ENCODE measurements at places on chromosomes 11 and 22. TPM values are rescaled to one million over a fixed set of nuclear protein-coding genes. Genes with fewer than 3 reads are reported as not detected.

Gene SLC35E4
- total RNA-seq: 6.2 TPM

Gene GAB4
- not detected for total RNA-seq

Gene LDHA
- 591 TPM for total RNA-seq

Gene FOLR2
- total RNA-seq: 85.2 TPM

Gene FADS2
- 89.7 TPM for total RNA-seq

Gene NEFH
- 0.63 TPM for total RNA-seq

Gene ACTN3
- 3.0 TPM for total RNA-seq

Gene FGF4
- total RNA-seq: not detected

Gene PYGM
- 11.5 TPM for total RNA-seq

GRCh38 chr11:123391646-123392348 is 38.3 kb upstream of the GRAMD1B start:
- no peak for DNase-seq

GRCh38 chr11:3635641-3636375 is 6.0 kb downstream of the ART5 start:
- no peak for DNase-seq

DNA sequence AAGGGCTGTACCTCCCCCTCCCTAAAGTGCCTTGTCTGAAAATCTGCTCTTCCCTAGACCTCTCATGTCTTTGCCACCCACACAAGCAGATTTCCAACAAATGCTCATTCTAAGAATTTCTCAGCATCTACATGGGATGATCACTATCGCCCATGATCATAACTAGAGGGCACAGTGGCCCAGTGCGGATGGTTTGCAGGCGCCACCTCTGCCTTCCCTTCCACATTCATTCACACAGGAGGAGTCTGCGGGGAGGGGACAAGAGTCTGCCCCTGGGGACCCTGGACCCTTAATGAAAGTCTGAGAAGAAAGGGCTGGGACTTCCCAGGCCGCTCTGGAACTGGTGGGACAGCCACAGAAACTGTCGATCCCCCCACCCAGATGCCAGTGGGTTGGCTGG is 28.9 kb downstream of the KCTD17 start:
- no peak for DNase-seq

DNA sequence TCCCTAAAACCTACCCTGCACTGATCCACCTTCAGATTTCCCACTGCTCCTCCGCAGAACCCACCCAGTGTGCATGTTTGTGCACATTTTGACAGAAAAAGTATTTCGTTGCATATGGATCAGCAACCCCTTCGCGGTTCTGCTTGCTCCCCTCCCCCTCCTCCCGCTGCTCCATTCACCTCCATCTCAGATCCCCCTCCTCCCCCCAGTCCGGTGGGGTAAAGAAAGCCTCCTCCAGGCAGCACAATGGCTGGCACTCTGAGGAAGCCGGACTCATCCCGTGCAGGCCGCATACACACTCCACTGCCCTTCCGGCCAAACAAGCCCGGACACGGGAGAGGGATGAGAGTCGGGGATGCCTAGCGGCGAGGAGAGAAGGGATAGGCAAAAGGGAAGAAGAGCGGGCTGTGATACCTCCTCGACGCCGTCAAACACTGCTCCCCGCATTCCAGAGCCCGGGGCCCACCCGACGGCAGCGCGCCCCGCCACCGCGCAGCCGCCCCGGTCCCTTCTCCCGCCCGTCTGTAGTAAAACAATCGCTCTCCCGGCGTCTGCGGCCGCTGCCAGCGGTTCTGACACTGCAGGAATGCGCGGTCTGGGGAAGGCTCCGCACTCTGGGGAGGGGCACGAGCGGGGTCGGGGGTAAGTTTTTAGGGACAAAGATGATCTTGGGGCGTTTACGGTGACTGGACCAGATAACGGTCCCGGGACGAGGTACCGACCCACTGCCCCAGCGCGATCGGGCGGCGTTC is 915 bp downstream of the FEZ1 start:
- DNase-seq: peak; percentile 89

GRCh38 chr11:117144477-117145392 is 648 bp downstream of the PAFAH1B2 start:
- peak; percentile 79 for DNase-seq

GRCh38 chr11:35623621-35624168 is 5.4 kb downstream of the FJX1 start:
- DNase-seq: no peak

- no peak for DNase-seq
Measured at GRCh38 chr11:81792416-81792815, 941.2 kb downstream of the FAM181B start.

- DNase-seq: no peak
Measured at GRCh38 chr22:24594569-24595120, 1.8 kb upstream of the LRRC75B start.

GRCh38 chr11:35163209-35163608 is 24.2 kb downstream of the CD44 start:
- DNase-seq: no peak

DNA sequence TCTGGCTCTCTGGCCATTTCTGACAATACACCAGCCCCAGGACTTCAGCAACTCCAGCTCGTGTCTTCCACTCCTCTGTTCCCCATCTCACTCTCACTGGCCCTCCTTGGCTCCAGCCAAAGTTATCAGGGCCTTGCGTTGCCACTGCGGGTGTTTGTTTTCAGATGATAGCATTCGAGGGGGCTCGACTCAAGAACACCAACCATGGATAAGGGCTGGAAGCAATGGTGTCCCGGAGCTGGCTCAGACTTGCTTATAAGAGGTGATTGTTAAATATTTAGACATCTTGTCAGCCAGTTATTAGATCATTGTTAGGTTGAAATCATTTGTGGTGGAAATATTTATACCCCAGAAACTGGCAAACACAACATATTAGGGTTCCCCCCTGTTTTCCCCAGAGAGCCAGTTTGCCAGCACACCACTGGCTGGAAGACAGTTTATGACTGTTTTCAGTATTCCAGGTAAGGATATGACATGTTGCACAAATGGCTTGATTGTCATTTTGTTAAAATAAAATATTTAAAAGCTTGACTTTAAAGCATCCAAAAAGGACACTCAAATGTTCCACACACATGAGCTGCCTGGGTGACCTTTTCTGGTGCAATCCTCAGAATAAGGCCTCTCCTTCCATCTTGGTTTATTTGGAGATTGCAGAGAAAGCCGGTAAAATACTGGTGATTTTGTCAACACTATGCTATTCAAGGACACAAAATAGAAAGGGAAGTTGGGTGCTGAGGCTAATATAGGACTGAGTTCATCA is 98.3 kb downstream of the FBXO7 start:
- no peak for DNase-seq

- no peak for DNase-seq
Measured at GRCh38 chr22:47591016-47591415, 828.6 kb downstream of the TBC1D22A start.

GRCh38 chr11:78773077-78773476 is 198.4 kb upstream of the NARS2 start:
- DNase-seq: no peak

DNA sequence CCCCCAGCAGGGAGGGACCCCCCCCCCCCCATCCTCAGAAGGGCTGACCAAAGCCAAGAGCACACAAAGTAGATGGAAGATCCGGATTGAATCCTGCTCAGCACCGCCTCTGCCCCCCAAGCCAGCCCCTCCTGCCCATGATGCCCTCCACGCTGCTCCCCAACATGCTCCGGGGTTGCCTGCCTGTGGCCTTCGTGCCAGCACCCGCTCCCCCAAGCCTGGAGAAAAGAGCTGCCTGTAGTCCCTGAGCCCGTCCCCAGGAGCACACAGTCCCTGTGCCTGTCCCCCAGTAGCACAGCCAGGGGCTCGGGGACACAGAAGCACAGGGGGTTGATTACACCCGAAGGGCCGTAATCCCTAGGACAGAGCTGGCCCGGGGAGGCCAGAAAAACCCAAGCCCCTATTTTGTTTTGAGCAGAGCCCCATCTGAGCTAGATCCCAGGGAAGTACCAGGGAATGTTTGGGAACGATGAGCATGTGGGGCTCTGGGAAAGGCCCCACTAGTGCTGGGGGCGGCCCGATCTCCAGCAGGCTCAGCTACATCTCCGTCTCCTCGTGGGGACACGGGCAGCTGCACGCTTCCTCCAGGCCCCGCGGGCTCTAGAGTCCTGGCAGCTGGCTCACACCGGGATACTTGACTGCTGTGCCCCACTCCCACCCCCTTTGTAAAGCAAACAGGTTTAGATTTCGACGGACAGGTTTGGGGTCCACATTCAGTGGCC is 66.7 kb downstream of the PHF21B start:
- no peak for DNase-seq

GRCh38 chr11:57155838-57156607 is 25.7 kb upstream of the LRRC55 start:
- DNase-seq: no peak

DNA sequence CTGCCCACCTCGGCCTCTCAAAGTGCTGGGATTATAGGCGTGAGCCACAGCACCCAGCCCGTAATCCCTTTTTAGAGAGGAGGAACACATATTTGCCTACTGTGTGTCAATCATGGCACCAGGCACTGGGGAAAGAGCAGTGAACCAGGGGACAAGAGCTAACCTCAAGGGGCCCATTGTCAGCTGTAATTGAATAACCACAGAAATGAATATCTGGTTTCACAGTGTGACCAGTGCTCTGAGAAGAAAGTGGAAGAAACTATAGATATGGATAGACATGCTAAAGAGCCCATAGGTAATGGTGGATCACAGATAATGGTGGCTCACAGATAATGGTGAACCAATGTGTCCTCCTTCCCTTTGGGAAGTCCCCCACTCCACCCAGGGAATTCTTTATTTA is 8.6 kb upstream of the KCTD14 start:
- DNase-seq: no peak

- DNase-seq: no peak
Measured at GRCh38 chr11:10878408-10879214, 20.8 kb upstream of the ZBED5 start.

GRCh38 chr11:41498726-41499125 is 39.3 kb upstream of the LRRC4C start:
- DNase-seq: no peak

DNA sequence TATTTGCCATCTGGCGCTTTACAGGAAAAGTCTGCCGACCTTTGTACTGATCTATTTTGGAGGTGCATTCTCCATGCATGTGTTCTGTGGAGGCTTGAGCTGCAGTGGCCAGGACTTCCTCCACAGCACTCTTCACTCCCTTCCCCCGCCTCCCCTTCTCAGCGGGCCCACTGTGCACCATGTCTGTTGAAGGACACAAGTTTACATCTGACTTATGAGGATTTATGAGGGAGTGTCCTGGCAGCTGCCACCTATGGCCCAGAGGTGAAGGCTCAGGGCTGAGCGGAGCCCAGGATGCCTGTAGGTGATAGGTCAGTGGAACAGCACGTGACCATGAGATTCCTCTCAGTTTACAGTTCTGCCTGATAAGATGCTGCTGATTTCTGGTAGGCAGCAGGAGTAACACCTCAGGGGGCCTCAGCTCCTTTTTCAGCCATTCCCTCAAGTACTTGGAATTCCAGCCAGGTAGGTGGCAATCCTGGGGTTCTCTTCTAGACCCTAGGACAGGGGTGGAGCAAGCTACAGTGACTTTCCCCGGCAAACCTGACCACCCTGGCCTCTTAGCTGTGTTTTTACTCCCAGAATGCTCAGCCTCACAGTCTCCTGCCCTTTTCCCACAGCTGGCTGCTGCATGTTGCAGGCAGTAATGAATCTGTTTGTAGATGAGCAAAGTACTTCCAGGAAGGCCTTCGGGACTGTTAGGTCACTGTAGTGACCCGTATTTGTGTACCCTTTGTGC is 59.9 kb downstream of the PPFIBP2 start:
- no peak for DNase-seq

DNA sequence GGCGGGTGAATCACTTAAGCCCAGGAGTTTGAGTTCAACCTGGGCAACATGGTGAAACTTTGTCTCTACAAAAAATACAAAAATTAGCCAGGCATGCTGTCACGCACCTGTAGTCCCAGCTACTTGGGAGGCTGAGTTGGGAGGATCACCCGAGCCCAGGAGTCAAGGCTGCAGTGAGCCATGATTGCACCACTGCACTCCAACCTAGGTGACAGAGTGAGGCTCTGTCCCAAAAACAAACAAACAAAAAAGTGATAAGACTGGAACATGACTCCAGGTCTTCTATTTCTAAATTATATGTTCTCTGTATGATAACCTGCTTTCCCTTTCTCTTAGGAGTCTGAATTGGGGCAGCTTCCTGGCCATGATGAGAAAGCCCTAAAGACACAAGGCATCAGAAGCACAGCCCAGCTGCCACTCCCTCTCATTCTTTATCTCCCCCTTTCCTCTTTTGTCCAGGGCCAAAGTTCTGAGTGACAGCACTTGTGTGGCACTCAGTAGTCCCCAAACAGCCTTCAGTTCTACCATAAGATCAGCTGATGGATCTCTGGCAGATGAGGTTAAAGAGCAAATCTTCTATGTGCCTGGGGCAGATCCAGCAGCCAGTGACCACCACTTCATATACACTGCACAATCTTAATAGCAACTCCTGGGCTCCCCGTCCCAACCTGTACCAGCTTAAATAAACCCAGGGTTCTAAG is 136.0 kb downstream of the C11orf58 start:
- no peak for DNase-seq

DNA sequence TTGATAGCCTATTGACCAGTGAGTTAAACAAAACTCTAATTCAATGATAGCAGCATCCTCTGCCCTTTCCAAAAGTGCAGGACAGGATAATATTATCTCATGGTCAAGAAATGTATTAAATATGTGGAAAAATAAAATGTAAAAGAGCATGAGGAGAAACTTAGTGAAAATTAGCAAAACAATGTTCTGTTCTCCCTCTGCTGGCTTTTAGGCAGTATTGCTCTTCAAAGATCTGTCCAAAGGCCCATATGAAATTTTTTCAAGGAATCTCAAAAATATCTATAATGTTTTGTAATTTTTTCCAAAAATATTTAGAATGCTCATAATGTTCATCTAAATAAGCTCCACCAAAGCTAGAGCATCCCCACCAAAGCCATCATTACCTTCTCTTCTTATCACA is 8.3 kb upstream of the ARL14EP start:
- no peak for DNase-seq

DNA sequence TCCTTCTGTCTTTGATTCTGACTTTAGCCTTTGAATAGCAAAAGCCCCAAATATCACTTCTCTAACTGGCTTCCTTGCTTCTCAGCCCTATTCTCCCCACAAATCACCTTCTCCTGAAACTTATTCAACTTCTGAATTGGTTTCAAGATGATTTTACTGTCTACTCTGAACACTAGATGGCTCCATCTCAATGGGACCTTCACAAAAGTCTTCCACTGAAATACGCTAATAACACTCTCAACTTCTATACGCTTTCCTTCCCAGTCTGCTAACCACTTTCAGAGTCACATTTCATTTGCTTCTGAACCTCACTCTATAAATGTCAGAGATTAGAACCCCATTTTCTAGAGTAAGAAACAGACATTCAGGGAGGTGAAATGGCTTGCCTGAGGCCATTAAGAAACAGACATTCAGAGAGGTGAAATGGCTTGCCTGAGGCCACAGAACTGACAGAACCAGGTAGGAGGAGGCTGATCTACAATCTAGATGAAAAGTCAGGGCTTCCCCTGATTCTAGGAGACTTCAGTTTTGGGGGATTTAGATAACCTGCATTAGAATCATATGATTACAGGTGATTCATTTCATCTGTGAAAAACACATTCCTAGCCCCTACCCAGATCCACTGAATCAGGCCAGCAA is 20.6 kb downstream of the MORC2 start:
- no peak for DNase-seq
